ENCODE measurements at places on chromosomes 6 and 20.

DNA sequence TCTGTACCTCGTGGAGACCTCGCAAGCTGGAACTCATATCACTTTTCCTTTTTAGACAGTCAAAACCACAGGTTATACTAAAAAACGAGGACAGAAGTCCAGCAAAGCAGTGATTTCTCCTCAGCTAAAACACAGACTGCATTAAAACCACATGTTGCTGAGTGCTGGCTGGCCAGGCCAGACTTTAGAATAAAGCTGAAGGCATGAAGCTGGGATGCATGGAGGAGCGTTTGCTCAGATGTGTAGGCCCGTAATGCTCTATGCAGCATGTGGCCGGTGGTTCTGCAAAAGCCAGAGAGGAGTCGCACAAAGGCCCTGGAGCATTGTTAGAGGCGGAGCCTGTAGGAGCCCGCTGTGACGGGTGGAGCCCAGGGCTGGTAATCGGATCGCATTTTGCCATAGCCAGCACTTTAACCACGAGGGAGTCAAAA is 83.6 kb downstream of the SMOC2 start:
- no peak for DNase-seq

DNA sequence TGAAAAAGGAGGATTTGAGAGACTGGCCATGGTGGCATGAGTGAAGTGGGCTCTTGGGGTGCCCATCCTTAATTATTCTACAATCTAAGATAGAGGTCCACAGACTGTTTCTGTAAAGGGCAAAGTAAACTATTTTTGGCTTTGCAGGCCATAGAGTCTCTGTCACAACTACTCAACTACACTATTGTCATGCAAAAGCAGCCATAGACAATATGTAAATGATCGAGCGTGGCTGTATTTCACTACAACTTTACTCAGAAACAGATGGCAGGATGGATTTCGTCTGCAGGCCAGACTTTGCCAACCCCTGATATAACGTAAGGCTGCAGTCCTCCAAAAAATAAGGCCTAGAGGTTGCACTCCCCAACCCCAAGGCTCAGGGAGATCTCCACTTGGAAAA is 58.2 kb upstream of the NAA20 start:
- DNase-seq: no peak

GRCh38 chr6:133753756-133754155 is 135.2 kb upstream of the TCF21 start:
- DNase-seq: no peak

DNA sequence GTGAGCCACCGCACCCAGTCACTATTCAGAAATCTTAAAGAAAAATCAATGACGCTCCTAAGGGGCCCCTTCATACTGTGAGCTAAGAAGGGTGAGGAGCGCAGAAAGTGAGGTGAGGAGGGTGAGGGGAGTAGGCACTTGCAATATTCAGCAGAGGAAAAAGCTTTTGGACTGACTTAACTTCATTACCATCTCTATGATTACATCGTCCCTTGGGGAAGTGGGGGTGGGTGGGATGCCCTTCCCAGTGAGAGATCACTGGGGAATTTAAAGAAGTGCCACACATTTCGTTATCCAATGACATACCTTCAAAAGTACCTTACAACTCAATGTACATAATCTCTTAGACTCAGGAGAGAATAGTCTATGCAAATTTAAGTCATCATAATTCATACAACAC is 46.5 kb downstream of the SMLR1 start:
- no peak for DNase-seq

- no peak for DNase-seq
Measured at GRCh38 chr20:46036370-46036769, 7.4 kb downstream of the SLC12A5 start.

DNA sequence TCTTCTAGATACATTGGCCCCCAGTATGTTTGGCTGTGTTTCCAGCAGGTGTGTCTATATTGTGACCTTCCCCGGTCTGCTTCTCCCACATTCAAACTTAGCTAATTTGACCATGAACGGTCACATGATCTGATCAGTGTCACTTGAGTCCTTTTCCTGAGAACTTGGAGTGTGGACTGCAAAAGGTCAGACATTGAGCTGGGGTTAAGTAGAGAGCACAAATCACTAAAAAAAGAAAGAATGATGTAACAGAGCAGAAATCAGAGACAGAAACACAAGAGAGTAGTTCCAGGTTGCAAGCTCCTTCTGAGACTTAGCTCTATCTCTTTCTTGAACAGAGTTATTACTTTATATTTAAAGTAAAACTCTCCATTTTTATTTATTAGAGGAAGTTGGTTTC is 733.9 kb downstream of the CBLN4 start:
- no peak for DNase-seq

- DNase-seq: no peak
Measured at GRCh38 chr20:50475681-50476292, 34.4 kb upstream of the PTPN1 start.

GRCh38 chr6:154792325-154792724 is 59.1 kb downstream of the SCAF8 start:
- no peak for DNase-seq

- peak; percentile 13 for DNase-seq
Measured at GRCh38 chr20:21615617-21616080, 89.8 kb upstream of the PAX1 start.

- no peak for DNase-seq
Measured at GRCh38 chr6:54897462-54898189, 51.1 kb downstream of the FAM83B start.

DNA sequence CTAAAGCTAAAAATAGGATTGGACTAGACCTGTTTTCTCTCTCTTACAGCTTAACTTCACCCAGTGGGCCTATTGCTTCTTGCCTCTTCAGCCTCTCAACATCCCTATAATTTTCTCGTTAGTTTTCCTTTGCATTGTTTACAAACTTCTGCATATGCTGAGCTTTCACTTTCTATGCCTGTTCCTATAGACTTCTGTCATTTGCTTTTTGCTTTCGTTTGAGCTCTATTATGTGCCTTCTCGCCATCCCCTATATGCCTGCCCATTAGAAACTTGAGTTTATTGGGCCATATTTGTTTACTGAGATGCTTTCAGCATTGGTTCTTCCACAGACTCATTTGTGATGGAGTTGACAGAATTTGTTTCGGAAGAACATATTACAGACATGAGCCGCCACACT is 40.9 kb downstream of the NCOA7 start:
- no peak for DNase-seq

- no peak for DNase-seq
Measured at GRCh38 chr6:24780206-24780605, 5.5 kb downstream of the GMNN start.

GRCh38 chr6:91299544-91300491 is 712.9 kb upstream of the MAP3K7 start:
- DNase-seq: no peak

DNA sequence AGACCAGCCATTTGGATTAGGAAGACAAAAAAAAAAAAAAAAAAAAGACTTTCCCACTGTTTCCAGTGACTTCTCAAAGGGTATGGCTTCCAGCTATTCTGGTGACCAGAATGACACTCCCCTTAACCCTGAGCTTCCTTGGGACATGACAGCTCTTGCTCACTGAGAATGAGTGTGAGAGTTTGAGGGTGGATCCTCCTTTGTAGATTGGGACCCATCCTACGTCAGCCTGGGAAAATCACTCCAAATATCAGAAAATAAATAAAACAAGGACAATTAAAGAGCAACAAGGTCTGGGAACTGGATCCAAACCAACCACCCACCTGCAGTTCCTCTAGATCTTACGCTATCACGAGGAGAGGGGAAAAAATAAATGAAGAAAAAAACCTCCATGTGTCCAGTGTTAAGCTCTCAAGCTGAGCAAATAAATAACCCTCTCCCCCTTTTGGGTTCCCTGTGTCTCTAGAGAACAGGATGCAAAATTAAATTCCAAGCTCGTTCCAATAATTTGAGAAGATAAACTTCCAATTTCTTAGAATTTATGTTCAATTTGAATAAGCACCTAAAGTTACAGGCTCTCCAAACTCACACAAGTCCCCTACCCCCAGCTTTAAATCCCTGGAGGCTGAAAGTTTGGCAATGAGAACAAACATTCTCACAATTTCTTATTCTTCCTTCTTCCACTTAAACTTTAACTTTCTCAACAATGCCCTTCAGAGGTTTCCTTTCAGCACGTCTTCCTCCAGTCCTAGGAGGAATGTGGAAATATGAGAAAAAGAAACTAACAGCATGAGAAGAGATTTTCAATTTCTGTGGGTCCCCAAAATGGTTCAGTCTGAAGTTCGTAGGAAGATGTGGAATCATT is 170.2 kb downstream of the MTFR2 start:
- no peak for DNase-seq

- DNase-seq: no peak
Measured at GRCh38 chr6:37324131-37325033, 29.4 kb upstream of the RNF8 start.

DNA sequence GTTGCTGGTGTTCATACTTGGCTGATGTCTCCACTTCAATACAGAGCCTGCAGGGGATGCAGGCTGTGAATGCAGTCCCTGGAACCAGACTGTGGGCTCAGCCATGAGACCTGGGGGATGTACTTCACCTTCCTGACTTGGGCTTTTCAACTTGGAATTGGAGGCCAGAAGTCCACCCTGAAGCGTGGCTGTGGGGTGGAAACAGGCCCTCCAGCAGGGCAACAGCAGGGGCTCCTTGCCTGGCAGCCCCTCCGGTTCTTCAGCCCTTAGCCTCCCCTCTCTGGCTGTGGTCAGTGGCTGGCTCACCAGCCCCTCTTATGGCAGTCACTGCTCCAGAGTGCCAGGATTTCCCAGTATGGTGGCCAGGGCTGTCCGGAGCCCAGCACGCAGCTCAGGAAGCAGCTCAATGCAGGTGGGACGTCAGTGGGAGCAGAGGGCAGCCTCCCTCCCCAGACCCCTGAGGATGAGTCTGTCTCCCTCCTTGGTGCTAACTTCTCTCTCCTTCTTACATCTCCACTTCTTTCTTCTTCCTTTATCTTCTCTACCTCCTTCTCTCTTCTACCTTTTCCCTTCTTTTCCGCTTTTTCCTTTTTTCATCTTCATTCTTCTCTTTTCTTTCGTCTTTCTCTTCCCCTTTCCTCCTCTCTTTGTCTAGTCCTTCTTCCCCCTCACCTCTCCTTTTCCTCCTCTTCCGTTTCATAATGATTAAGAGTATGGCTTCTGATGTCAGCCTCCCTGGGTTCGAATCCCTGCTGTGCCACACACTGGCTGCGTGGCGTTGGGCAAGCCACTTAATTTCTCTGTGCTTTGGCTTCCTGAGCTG is 45.3 kb downstream of the SLC52A3 start:
- DNase-seq: no peak

GRCh38 chr6:57221191-57221935 is 744 bp downstream of the RAB23 start:
- peak; percentile 17 for DNase-seq

DNA sequence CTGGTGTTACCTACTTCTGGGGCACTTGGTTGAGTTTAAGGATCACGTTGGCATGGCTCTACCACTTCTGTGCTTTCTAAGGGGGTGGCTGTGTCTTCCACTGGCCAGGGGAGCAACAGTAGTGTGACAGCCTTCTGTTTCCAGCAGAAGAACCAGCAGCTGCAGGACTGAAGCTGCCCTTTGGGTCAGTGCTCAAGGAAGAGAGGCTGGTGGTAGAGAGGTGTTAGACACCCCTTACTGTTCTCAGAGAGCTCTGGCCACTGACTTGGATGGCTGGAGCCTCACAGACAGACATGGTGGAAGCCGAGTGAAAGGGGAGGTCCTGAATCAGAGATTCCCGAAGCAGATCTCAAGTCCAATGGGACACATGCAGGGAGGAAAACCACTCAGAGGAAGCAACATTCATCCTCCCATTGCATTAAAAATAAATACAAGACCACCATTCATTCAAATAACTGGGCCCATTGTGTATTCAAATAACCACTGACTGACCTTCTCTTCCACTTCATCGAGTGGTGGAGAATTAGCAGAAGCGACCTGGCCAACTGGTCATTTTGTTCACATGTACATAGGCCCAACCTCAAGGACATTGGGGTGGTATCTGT is 106.7 kb downstream of the MYLK4 start:
- DNase-seq: no peak

GRCh38 chr20:33532753-33533459 is 43.0 kb downstream of the CBFA2T2 start:
- DNase-seq: peak; percentile 48

DNA sequence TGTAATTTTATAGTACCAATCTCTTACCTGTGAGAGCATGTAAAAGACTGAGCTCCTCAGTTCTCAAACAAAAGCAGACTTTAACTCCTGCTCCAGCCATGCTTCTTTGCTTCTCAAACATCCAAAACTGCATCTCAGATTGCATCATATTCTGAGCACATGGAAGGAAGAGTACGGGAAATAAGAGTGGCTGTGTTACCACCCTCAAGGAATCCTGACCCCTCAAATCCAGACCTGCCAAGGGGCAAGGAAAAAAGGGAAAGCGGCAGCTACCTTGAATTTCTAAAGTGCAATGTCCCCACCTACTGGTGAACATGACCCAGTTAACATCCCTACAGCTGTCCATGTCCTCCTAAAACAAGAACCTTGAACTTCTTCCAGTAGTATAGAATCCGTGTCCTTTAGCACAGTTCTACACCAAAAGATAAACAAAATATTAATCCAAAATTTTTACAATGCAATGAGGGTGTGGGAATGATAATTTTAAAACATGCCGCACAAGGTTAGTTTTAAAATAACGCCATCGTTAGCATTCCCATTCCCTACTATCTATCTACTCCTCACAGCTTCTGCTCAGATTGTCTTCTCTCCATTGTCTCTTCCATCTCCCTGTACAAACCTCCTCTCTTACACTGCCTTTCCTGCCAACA is 34.1 kb upstream of the HLA-DQB1 start:
- DNase-seq: peak; percentile 32

DNA sequence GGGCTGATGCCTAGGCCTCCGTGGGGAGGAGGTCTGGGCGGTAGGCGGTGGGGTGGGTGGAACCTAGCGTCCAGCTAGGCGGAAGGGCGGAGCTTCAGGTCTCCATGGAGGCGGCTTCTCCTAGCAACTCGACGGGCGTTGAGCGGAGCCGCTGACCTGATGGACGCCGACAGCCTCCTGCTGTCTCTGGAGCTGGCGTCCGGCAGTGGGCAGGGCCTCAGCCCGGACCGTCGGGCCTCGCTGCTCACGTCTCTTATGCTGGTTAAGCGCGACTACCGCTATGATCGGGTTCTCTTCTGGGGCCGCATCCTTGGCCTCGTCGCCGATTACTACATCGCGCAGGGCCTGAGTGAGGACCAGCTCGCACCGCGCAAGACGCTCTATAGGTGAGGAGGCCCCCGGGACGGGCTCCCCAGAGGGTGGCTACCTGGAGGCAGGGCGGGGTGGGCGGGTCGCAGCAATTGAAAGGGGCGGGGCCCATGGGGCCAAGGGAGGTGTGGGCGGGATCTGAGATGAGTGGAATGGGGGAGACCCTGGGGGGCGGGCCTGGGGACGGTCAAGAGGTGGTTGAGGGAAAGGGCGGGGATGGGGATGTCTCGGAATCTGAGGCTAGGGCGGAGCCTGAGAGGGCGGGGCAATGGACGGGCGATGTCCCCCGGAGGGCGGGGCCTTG is at the start of gene RSPH9:
Gene RSPH9, plus strand, starts transcription at position 97 of the 673 bp plus-strand sequence. Its CDS starts 63 bp downstream, at position 160.
- DNase-seq: no peak

GRCh38 chr6:34360556-34360955 is 31.9 kb downstream of the NUDT3 start:
- DNase-seq: no peak

GRCh38 chr20:39137299-39137698 is 175.2 kb downstream of the DHX35 start:
- no peak for DNase-seq

- DNase-seq: peak; percentile 46
Measured at GRCh38 chr6:15089569-15090144, 156.2 kb upstream of the JARID2 start.

GRCh38 chr20:21936720-21937380 is 231.4 kb downstream of the PAX1 start:
- DNase-seq: no peak

All from urinary bladder (tissue), 4 donors.